Anterior cingulate cortex (tissue), 58 donors: ENCODE measurements at places on chromosomes 11 and 22.

GRCh38 chr11:10497371-10498021 lies 42.4 kb downstream of the AMPD3 start:
- no peak for DNase-seq

DNA sequence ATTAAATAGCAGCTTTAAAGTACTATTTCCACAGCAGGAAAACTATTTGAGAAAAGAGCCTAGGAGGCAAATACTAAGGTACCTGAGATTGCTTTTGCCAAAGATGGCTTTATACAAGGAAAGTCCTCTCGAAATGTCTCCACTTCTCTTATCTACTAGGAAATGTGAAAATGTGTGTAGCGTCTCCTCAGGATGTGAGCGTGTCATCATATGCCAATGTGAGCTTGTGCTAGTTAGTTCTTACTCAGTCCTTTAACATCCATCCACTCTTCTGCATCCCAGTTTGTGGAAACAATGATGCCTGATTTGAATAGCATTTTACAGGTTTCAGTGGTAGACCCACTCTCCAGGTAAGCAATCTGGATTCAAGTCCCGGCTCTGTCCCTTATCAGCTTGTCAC lies 421.0 kb downstream of the DYNC2H1 start:
- no peak for DNase-seq

GRCh38 chr11:86923999-86924766 lies 31.0 kb downstream of the FZD4 start:
- no peak for DNase-seq

- DNase-seq: no peak
These were observed 79.0 kb downstream of the LARGE2 start for GRCh38 chr11:46001448-46001914.
